ENCODE measurements at places on chromosomes 2 and 18.

DNA sequence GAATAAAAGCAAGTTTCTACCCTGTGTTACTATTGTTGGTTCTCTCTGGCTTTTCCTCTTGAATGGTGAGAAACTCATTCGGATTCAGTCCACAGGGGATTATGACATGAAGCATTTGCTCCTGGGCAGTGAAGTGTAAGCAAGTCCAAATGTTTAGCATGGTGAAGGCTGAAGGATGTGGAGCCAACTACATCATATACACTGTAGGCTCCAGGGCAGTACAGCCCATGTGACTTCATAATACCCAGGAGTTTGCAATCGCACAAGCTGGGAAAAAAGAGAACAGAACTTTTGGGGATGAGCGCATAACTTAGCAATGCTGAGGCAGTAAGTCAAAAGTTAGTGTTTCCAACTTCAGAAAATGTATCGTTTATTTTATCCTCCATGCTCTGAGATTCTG, 695.7 kb upstream of the POU3F3 start:
- no peak for DNase-seq

GRCh38 chr2:178250429-178250828, 56.1 kb downstream of the OSBPL6 start:
- no peak for DNase-seq

DNA sequence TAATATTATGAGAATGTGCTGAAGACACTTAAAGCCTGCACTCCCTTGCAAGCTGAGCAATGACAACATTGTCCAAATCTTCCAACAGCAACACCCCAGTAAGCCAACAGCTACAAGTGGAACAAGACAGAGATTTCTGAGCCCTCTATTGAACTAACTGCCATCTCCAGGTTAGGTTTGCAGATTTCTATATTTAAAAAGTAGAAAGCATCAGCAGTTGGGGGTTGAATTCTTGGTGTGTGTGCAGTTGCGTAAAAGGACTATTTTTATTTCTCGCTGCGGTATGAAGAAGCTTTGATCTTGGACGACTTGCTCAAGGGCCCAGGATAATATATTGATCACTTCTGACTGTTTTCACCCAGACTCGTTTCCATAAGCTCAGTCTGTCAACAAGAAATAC, 106.2 kb upstream of the ZFP36L2 start:
- DNase-seq = no peak

- DNase-seq = no peak
These were observed 67.9 kb downstream of the MRO start for GRCh38 chr18:50751947-50752346.

GRCh38 chr18:4821801-4822200, 366.7 kb upstream of the DLGAP1 start:
- DNase-seq = peak; percentile 79

DNA sequence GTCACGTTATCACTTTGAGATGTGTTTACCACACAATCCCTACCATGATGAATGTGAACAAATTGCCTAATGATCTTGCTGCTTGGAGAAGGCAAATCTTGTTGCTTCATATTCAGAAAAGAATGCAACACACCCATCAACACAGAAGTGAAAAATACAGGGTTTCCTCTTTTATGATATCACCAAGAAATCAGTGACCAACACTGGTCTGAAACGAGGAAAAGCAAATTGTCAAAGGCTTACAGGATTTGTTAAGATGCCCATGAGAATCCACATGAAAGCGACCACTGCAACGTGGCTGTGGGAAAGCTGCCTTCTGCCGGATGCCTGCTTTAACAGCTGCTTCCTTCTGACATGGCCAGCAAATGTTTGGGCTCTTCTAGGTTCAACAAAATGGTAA, 397.6 kb upstream of the LRATD1 start:
- no peak for DNase-seq

DNA sequence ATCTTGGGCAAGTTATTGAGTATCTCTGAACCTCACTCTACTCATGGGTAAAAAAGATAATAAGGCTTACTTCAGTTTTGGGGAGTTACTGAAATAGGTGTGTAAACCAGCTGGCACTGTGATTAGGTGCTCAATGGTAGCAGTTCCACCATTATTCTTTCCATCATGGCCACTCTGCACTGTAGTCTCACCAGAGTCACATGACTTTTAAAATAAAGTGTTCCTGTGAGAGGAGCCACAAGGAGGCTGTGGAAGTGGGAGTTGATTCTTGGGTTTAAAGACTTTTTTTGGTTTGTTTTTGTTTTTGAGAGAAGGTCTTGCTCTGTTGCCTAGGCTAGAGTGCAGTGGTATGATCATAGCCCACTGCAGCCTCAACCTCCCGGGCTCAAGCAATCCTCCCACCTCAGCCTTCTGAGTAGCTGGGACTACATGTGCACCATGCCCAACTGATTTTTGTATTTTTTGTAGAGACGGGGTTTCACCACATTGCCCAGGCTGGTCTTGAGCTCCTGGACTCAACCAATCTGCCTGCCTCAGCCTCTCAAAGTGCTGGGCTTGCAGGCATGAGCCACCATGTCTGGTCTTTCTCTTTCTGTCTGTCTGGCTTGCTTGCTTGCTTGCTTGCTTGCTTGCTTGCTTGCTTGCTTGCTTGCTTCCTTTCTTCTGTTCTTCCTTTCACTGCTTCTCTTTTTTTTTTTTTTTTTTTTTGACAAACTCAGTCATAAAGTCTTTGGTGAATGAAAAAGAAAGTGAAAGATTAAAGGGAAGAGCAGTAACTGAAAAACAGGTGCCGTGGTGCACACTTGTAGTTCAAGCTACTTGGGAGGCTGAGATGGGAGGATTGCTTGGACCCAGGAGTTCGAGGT, 21.2 kb upstream of the ACVR1 start:
- no peak for DNase-seq

- DNase-seq = no peak
These were observed 48.5 kb upstream of the LOXHD1 start for GRCh38 chr18:46705521-46705920.

- DNase-seq = no peak
These were observed 5.2 kb downstream of the CSRNP3 start for GRCh38 chr2:165474619-165475276.

DNA sequence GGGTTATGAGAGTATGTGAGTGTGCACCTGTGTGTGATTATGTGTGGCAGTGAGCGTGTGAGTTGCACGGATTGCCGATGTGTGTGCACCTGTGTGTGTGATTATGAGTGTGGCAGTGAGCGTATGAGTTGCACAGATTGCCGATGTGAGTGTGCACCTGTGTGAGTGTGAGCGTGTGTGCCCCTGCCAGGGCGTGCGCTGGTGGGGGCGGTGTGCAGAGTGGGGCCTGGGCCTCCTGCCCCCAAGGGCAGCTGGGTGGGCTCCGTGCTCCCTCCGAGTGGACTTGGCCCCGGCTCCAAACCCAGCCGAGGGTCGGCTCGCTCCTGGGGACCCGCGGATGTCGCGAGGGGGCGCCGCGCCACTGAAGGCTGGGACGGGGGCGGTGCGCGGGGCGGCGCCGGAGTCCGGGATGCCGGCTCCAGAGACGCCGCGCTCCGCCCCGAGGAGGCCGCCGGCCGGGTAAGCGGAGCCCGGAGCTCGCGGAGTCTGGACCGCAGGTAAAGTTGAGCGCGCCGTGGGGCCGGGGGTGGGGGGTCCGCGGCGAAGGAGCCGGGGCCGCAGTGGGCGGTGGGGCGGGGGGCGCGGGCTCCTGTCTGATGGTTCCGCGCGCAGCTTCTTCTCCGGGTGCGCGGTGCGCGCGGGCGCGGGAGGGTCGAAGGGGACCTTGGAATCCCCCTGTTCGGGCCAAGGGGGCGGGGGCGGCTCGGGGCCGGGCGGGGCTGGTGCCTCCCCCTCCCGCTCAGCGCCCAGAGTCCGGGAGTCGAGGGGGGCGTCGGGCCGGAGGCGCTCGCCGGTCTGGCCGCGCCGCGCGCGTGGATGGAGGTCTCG, at the start of gene KCNG2:
Gene KCNG2, plus strand, starts transcription at position 421 of the 828 bp plus-strand sequence. CDS start 65,730 bp downstream, outside the sequence.
- DNase-seq = peak; percentile 15

DNA sequence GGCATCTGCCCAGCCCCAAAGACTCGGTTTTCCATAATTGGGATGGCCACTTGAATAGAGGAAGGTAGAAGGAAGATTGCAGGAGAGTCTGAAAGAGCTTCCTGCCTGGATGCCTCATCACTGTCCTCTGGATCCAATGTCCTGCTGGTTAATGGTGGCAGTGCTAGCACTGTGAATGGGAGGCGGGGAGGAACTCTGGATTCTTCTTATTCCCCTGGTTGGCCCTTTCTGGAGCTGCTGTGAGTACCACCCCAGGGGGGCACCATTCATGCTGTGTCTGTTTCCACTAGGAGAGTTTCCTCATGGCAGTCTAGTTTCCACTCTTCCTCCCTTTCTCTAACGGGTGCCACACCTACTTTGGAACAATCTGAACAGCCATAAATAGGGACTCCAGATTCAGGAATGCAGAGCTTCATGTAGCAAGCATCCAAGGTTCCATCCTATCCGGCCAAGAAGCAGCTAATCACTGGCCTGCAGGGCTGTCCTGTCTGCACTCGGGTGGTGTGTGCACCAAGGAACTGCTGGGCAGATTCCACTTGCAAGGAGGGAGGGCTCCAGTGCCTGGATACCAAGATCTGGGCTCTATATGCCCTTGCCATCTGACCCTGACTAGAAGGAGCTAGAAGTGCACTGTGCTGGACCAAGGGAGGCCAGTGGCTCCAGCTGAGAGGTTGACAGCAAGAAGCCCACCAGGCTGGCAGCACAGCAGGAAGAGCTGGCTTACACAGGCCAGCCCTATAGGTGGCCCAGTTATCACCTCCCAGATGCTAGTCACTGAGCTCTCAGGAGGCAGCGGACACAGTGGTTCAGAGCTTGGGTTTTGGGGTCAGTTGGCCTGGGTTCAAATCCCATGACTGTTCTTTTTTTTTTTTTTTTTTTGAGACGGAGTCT, 4.6 kb upstream of the ATOH8 start:
- no peak for DNase-seq

GRCh38 chr2:16005389-16005788, 65.0 kb downstream of the MYCN start:
- DNase-seq = no peak

GRCh38 chr2:147091448-147091847, 753.4 kb upstream of the ACVR2A start:
- no peak for DNase-seq

GRCh38 chr2:56267415-56267788, 83.6 kb downstream of the CCDC85A start:
- peak; percentile 96 for DNase-seq

DNA sequence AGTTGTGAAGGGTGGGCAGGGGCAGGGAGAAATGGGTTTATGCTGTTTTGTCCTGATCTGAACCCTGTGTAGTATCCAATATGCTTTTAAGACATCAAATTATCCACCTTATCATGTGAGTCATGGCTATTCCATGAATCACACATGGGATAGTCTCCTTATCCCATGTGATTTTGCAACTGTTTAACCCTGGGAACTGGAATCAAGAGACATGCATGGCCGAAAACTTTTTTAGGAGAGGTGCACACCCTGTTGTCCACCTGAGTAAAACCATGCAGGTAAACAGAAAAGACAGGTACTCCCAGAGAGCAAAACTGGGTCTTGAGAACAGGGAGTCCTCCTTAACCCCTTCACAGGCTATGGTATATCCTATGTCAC, 490.6 kb upstream of the HS6ST1 start:
- no peak for DNase-seq

GRCh38 chr18:9902832-9903231, 11.0 kb upstream of the VAPA start:
- DNase-seq = no peak

DNA sequence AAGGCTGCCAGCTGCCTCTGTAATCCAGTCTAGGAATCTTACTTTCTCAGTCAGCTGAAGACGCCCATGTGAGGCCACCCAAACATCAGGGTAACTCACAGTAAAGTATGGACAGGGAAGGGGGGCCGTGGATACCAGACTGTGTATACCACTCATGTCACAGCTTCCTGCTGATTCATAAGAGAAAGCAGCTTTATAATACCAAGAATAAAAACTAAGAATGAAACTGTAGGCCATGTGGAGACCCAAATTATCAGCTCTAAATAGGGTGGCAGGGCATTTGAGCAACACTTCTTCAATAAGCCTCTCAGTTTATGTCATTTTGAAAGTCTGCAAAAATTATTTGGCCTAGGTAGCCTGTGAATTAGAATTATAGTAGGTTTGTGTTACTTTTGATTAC, 115.0 kb upstream of the CDCA7 start:
- no peak for DNase-seq

GRCh38 chr2:42879121-42879705, 86.8 kb upstream of the HAAO start:
- no peak for DNase-seq

DNA sequence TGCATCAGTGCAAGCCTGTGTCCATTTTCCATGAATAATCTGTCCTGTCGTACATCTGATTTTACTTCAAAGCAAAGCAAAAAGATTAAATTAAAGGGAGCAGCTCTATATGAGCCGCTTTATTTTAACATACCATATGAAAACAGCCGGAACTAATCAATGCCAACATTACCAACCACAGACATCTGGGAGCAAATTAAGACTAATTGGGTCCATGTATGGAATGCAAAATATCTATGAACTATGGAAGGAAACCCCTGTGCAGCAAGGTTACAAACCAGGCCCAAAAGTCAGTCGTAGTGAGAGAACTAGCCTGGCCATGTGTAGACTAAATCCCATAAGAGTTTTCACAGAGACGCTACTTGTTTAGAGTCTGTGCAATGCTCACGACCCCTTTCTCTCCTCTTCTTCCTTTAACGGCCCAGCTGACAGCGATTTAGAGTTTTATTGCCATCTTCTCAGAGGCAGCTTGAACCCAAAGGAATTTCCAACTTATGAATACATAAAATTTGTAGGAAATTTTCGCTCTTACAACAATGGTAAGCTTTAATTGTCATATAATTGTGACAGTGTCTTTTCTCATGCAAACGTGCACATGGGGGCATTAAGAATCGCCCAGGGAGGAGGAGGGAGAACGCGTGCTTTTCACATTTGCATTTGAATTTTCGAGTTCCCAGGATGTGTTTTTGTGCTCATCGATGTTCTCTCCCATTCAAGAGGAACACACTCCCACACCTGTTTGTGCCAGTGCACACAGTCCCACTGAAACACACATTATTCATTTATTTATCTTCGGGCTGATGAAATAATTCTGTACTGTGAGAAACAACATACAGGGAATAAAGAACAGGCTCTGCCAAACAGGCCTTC, 52.9 kb upstream of the RPL31 start:
- DNase-seq = no peak

DNA sequence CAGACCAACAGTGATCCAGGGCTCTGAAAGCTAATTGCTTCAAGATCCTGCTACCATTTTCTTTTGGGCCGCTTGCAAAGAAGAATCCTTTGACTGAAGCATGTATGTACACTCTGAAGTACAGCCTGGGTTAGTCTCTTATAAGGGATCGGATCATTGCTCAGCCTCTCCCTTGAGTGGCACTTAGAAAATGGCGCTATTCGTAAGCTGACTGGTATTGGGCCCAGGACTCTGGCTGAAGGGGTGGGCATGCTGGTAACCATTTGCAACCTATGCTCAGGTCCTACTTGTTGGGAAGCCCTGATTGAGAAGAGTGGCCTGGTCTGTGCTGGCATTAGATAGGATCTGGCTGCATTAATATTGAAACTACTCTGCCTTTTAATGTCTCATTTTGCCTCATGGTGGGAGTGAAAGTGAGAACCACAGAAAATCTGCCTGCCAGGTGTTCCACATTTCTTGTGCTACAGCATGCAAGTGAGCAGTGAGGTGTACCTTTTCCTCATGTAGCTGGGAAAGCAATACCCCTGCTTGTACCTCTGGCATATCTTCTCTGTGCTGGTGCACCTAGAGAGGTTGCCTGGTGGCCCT, 661 bp upstream of the MGAT5 start:
- DNase-seq = no peak
